ENCODE measurements at places on chromosomes 16 and 17.
A peak's percentile ranks its signal among the peaks of the same experiment; 100 is the strongest.

DNA sequence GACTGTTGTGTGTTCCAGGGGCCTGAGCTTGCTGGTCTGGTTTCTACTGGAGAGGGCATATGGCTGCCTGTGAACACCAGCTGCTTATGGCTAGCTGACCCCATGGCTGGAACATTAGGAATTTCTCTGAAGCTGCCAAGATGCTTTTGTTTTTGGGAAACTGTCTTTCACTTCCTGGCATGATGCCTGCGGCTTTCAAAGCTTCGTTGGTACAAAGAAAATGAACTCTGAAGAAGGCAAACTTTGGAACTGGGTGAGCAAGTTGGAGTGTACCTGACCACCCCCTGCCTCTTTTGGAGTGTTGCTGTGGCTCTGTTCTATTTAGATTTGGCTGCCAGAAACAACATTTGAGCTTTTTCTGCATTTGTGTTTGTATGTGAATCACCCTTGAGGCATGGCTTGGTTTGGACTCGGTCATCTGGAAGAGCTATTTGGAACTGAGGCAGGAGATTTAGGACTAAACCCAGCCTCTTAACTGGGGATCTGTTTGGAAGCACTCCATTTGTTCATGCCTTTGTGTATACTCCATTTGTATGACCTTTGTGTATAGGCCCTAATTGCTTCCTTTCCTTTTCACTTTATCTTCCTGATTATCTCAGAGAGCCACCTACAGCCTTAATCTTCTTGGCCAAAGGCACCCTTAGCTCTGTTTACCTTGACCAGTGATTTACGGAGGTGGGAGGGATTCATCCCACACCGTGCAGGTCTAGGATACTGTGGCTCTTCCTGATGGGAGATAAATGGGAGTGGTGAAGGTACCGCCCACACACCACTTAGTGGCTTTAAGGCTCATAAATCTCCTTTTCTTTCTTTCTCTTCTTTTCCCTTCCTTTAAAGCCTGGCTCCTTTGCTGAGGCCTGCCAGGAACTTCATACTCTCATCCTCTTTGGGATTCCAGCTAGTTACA is 7.3 kb upstream of the CPHXL start:
- no peak for DNase-seq

DNA sequence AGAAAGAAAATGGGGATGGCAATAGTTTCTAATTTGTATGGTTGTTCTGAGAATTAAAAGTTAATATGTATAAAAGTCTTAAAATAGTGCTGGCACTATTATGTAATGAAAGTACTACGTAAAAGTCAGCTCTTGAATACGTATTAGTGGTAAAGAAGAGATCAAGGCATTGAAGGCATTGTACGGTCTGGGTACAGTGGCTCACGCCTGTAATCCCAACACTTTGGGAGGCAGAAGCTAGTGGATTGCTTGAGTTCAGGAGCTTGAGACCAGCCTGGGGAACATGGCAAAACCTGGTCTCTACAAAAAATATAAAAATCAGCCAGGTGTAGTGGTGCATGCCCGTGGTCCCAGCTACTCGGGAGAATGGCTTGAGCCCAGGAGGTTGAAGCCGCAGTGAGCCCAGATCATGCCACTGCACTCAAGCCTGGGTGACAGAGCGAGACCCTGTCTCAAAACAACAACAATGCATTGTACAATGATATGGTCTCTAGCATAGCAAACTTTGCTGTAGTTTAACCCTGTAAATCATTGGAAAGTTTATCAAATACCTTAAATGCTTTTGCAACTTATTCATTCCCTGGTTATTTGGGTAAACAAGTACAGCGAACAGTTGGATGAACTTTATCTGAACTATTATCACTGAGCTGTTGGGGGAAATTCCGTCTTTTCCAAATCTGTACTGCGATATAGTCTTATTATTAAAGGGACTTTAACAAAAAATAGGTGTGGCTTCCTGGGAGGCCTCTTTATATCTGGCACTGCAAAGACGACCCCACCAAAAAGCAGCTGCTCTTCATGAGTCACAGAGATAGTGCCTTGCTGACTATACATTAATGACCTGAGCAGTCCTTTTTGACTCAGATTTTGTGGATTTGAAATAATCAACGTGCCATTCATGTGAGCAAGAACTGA is 73.6 kb downstream of the GPRC5B start:
- DNase-seq, result no peak

- DNase-seq, result no peak
Observed at GRCh38 chr17:78163881-78164747, 4.3 kb upstream of the SYNGR2 start.

DNA sequence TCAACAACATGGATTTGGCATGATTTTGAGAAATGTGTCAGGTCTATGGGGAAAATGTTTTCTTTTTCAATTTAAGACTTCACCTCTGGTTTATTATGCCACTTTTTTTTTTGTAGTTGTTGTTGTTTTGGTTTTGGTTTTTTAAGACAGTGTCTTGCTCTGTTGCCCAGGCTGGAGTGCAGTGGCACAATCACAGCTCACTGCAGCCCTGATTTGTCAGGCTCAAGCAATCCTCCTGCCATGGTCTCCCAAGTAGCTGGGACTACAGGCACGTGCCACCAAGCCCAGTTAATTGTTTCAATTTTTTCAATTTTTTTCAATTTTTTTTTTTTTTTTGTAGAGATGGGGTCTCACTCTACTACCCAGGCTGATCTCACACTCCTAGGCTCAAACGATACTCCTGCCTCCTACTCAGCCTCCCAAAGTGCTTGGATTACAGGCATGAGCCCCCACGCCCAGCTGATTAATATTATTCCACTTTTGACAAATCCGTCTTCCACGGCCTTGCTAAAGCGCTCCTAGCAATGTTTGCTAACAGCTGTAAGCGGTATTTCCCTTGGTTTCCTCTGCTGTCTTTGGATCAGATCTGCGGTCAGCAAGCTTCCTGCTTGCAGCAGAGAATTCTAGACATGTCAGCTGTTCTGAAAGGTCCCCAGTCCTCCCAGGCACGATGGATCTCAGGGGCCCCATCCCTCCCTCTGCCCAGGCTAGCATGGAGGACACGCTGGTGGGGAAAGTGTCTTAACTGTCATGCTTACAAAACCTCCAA is 7.0 kb upstream of the MILR1 start:
- no peak for DNase-seq

DNA sequence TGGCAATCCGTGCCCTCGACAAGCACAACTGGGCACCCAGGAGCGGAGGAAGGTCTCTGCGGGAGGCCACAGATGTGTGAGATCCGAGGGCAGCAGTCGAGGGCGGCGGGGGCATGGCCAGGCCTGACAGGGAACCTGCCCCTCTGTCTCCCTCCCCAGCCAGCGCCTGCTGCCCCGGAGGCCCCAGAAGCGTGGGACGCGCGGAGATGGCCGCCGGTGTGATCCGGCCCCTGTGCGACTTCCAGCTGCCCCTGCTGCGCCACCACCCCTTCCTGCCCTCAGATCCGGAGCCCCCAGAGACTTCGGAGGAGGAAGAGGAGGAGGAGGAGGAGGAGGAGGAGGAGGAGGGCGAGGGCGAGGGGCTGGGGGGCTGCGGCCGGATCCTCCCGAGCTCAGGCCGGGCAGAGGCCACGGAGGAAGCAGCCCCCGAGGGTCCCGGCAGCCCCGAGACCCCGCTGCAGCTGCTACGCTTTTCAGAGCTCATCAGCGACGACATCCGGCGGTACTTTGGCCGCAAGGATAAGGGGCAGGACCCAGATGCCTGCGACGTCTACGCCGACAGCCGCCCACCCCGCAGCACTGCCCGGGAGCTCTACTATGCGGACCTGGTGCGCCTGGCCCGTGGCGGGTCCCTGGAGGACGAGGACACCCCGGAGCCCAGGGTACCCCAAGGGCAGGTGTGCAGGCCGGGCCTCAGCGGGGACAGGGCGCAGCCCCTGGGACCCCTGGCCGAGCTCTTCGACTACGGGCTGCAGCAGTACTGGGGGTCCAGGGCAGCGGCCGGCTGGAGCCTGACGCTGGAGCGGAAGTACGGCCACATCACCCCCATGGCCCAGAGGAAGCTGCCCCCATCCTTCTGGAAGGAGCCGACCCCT is 1.7 kb downstream of the PERCC1 start:
- DNase-seq, result no peak

DNA sequence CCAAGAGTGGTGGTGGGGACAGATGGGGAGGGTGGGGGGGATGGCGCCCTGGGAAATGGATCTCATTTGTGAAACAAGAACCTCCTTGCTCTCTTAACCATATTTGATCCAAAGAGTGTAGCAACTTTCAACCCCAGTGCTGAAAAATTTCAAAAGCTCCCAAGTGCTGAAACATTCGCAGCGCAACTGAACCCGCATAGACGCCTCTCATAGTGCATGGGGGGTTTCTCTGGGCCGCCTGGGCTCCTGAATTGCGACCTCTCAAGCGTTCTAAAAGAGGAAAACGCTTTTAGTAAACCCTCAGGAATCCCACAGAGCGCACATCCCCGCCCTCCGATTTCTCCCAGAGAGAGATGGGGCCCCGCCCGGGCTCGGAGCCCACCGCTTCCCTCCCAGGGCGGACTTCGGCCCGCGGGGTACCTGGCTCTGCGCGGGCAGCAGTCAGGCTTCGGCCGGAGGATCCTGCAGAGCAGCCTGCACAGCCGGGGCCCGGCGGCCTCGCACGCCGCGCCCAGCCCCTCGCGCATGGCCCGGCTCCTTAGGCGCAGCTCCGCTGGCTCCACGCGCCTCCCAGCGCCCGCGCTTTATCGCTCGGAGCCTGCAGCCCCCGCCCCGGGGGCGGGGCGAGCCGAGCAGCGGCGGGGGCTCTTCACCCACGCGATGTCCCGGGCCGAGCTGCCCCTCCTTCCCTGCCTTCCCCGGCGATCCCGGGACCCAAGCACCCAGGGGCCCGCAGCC is 7.0 kb downstream of the NOS2 start:
- peak; percentile 56 for DNase-seq

DNA sequence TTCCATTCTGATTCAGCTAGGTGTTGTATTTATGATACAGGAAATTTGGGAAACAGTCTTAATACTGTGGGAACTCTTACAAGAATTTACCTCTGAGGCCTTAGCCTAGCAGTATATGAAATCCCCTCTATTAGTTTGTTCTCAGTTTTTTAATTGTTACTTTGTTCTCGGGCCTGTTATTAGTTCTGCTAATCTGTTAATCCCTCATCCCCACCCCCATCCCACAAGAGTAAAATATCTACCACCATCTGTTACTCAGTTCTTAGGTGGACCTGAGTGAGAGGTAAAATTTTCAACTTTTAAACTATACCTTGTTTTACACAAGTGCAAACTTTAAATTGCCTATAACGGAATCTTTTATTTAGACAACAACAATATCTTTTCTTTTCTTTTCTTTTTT is 47.0 kb downstream of the RHOT1 start:
- DNase-seq, result no peak

GRCh38 chr16:68379472-68380347 is 68.6 kb downstream of the SMPD3 start:
- DNase-seq, result no peak

GRCh38 chr17:68383443-68384321 is 73.6 kb downstream of the WIPI1 start:
- DNase-seq, result no peak

DNA sequence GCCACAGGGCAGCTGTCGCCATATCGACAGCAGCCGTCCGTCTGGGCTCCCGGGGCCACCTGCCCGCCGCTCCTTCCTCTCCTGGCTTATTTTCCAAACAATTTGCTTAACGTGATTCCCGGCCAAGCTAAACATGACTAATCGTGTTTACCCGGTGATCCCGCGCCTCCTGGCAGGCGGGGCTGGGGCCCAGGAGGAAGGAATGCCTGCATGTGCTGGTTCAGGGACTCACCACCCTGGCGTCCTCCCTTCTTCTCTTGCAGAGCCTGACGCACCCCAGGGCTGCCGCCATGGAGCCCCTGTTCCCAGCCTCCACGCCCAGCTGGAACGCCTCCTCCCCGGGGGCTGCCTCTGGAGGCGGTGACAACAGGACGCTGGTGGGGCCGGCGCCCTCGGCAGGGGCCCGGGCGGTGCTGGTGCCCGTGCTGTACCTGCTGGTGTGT is 6.1 kb downstream of the SSTR5 start:
- no peak for DNase-seq

GRCh38 chr16:68228652-68229051 is 7.3 kb downstream of the ESRP2 start:
- DNase-seq, result no peak

- DNase-seq, result no peak
Observed at GRCh38 chr16:89996178-89996489, 23.1 kb downstream of the DBNDD1 start.

GRCh38 chr16:1293921-1294656 is 15.3 kb upstream of the UBE2I start:
- DNase-seq, result no peak

DNA sequence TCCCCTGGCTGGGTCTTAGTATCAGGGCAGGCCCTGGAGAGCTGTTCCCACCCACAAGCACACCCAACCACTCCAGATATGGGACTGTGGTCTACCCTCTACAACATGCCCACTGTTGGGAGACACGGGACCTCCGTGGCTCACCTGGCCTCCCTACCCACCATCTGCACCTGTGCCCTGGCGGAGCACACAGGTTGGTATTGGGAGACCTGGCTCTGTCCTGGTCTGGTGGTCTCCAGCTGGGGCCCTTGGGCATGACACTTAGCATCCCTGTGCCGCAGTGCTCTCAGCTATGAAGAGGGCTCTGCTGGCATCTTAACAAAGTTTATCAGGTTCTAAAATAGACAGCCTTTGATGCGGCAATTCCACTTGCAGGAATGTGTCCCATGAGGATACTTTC is 5.8 kb downstream of the C16orf95 start:
- DNase-seq, result no peak

GRCh38 chr17:28520687-28521086 is 14.5 kb downstream of the FOXN1 start:
- no peak for DNase-seq

- no peak for DNase-seq
Observed at GRCh38 chr17:29722411-29723198, 99.9 kb upstream of the CORO6 start.

GRCh38 chr17:4932756-4933155 is 679 bp downstream of the GP1BA start:
- no peak for DNase-seq

- DNase-seq, result no peak
Observed at GRCh38 chr17:43599835-43600234, 53.7 kb upstream of the ETV4 start.

GRCh38 chr16:58670946-58671583 is 13.5 kb downstream of the SLC38A7 start:
- DNase-seq, result no peak

DNA sequence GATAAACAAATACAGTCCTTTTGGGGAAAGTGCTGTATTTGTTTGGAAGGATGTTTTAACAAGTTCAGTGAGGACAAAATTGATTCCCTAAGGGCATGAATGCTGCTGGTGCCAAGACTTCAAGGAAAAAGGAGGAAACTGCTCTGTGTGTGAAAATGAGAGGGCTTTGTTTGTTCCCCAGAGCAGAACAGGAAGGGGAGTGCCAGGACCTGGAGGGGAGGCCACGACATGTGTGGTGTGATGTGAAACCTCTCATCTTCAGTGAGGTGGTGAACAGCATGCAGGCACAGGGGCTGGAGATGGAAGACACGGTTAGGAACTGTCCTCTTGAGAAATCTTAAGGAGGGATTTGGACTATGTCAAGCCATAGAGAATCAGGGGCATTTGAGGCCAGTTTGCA is 46.6 kb upstream of the GRIN2A start:
- no peak for DNase-seq
